WERI-Rb-1 (cell line): ENCODE measurements at places on chromosomes 3 and 15.
A peak's percentile ranks its signal among the peaks of the same experiment; 100 is the strongest.

GRCh38 chr15:94205366-94205765 is 26.0 kb upstream of the MCTP2 start:
- no peak for DNase-seq

GRCh38 chr3:172982736-172983364 is 158.2 kb downstream of the SPATA16 start:
- no peak for DNase-seq

- DNase-seq: no peak
Measured at GRCh38 chr3:44875596-44875995, 1.2 kb downstream of the TGM4 start.

DNA sequence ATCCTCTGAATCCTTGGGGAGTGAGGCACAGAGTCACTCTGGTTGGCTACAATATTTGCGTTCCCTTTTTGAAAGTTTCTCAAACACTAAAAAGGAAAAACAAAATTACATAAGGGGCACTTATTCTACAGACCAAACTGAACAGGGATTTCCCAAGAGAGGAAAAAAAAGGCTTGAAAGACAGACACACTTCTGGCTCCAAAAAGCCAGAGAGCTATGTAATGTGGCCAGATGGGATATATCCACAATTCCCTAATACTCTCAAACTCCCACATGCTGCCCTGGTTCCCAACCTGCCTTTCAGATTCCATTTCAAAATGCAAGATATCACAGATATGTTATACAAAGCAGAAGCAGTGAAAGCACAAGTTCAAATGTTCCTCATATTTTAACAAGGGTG is 1.6 kb downstream of the FRMD4B start:
- no peak for DNase-seq

- no peak for DNase-seq
Measured at GRCh38 chr15:72334842-72335241, 14.9 kb upstream of the CELF6 start.

GRCh38 chr3:13150624-13151023 is 77.4 kb upstream of the IQSEC1 start:
- DNase-seq: peak; percentile 3

DNA sequence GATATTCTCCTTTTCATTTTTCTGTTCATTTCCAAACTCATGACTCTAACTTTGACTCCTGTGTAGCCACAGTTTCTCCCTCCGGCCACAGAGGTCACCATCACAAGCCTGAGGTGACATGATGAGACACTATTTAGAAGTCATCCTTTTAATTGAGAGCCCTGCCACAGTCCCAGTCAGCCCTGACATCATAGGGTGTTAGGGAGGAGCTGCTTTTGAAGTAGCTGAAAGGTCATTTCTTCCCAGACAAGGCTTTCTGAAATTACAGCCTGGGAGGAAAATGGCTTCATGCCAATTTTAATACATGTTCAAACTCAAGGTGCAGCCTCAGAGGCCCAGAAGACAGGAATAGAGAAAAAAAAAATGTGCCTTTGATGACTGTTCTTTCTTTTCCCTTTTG is 532.8 kb upstream of the TGFBR2 start:
- no peak for DNase-seq

DNA sequence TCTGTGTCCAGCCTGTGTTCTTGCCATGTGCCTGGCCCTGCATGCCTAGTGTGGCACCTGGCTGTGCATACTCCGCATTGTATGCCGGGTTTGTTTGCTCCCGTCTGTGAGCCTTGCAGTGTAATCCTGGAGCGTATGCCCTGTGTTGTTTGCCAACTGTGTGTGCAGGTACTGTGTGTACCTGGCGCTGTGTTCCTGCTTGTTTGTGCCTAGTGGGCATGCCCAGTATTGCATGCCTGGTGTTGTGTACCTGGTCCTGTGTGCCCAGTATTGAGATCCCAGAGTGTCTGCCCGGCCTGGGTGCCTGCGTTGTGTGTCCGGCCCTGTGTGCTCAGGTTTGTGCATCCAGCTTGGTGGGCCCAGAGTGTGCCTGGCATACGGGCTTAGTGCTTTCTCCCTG is 54.5 kb upstream of the CHRNA7 start:
- DNase-seq: peak; percentile 33

- DNase-seq: no peak
Measured at GRCh38 chr3:5136919-5137429, 14.9 kb downstream of the ARL8B start.

GRCh38 chr3:138432576-138433240 is 1.7 kb upstream of the ESYT3 start:
- no peak for DNase-seq

GRCh38 chr15:74960995-74961588 is 4.5 kb upstream of the RPP25 start:
- no peak for DNase-seq

GRCh38 chr3:125042725-125043406 is 12.9 kb downstream of the HEG1 start:
- DNase-seq: no peak

DNA sequence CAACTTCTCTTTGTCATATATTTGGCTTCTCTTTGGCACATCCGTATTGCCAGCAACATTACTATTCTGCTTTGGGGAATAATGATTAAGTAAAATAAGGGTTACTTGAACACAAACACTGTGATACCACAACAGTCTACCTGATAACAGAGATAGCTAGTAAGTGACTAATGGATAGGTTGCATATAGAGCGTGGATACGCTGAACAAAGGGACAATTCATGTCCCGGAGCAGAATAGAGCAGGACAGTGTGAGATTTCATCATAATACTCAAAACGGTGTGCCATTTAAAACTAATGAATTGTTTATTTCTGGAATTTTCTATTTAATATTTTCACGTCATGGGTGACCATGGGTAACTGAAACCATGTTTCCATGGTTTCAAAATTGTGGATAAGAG is 54.1 kb downstream of the SCN5A start:
- DNase-seq: no peak

DNA sequence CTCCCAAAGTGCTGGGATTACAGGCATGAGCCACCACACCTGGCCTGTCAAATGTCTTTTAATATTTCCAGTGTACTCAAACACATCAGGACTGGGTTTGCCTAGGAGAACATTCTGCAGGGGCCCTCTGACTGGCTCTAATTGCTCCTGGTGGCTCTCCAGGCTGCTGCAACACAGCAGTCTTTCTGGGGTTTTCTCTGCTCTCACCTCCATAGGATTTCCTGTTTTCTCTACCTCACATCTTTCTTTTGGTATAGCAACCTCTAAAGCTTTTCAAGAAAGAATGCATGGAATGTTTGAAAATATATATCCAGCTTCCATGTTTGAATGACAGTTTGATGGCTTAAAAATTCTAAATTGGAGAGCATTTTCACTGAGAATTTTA is 83.3 kb upstream of the IGSF10 start:
- no peak for DNase-seq

- DNase-seq: no peak
Measured at GRCh38 chr15:22904736-22905135, 66.3 kb downstream of the NIPA2 start.

- no peak for DNase-seq
Measured at GRCh38 chr3:37726525-37727290, 135.0 kb upstream of the CTDSPL start.

- no peak for DNase-seq
Measured at GRCh38 chr3:190972196-190972595, 109.7 kb upstream of the GMNC start.

- DNase-seq: no peak
Measured at GRCh38 chr3:28669870-28670269, 321.2 kb upstream of the AZI2 start.

DNA sequence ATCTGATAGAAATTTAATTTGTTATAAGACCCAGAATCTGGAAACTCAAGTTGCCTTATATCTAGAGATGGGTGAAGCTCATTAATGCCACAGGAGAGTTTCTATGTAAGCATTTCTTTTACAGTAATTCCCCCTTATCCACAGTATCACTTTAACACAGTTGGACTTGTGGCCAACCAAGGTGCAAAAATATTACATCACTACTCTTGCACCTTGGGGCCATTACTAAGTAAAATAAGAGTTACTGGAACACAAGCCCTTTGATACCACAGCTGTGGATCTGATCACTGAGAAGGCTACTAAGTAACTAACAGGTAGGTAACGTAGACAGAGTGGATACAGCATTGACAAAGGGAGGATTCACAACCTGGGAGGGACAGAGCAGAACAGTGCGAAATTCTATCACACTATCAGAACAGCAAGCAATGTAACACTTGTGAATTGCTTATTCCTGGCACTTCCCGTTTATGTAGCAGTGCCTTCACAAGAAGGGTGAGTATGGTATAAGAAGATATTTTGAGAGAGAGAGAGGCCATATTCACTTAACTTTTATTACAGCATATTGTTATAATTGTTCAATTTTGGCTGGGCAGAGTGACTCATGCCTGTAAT is 33.9 kb upstream of the TOPBP1 start:
- DNase-seq: no peak

- DNase-seq: no peak
Measured at GRCh38 chr3:192844836-192845525, 72.7 kb downstream of the MB21D2 start.

GRCh38 chr3:49378249-49378895 is 20.2 kb upstream of the GPX1 start:
- no peak for DNase-seq

DNA sequence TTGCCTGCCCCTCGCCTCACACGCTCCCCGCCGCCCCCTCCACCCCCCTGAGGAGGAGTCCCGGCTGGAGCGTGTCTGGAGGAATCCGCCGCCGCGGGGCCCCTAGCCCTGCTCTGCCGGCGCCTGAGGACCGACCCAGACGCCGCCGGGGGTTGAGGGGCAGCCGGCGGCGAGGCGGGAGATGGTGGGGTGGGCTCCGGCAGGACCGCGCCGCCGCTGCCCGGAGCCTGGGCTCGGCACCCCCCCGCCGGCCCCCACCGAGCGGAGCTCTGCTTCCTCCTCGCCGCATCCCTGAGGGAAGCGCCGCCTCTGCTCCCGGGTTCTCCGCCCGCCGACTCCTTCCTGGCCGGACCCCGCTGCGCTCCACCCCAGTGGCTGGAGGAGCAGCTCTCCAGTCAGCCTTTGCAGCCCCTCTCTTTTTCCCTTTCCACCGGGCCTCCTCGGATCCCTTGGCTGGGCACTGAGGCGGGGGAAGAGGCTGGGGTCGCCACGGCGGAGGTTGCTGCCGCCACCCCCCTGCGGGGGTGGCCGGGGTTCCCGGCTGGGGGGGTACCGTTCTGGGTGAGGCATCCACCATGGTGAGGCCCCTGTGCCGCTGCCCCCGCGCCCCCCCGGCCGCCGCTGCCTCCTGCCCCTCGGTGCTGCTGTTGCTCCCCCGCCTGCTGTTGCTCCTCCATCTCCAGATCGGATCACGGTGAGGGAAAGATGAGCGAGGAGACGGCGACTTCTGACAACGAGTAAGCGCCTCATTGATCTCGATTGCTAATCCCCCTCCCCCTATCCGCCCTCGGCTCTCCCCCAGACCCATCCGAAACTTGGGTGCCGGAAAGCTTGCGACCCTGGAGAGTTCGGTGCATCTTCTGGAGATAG is at the start of gene SPRED1:
SPRED1 (plus strand) TSS at position 356 of the 870 bp plus-strand sequence; CDS start at position 706, 350 bp downstream.
- DNase-seq: peak; percentile 43

GRCh38 chr3:195763843-195764825 is 43.4 kb downstream of the MUC20 start:
- no peak for DNase-seq

DNA sequence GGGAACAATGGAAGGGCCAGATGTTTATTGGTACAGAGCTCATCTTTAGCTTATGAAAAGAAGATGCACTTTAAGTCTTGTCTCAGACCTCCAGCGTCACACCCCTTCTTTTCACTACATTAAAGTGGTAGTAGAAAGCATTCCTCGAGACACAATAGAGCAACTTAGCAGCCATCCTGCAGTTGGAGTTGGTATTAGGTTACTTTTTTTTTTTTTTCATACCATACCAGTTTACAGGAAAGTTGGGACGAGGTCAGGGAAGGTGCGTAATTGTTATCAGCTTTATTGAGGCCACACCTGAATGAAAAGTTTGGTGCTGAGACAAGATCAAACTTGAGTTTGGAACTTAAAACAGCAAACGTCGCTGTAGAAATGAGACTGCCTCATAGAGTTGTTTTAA is 203.8 kb downstream of the SOX2 start:
- no peak for DNase-seq

DNA sequence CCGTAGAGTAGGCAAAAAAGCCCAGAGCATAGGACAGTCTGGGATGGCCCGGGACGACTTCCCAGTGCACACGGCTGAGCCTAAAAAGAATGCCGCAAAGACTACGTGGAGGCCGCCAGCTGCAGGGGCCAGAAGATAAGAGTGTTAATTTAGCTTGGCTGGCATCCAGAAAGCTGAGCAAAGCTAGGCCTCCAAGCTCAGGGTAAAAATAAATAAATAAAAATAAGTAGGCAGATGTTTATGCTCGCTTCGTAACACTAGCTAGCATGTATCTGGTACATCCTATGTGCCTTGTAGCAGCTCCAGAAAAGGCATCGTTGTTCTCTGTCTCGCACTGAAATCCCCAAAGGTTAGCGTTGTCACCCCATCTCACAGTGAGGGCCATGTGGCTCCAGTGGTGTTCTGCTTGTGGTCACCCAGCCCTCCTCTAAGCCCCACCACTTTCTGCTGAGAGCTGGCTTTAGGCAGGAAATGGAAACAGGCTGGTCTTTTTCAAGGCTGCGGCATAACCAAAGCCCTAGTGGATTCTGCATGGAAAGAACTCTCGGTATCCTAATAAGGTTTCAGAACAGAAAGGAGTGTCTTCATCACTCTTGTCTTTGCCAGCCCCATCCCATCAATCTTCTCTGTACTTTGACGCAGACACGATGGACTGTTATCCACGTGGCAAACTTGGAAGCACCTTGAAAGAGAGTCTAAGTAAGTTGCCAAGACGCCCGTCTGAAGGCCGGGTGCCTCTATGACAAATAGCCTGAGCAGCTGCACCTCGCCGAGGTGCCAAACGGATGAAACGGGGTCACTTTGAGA is 58.1 kb upstream of the MEF2A start:
- DNase-seq: no peak

GRCh38 chr15:70523616-70524015 is 239.7 kb downstream of the UACA start:
- no peak for DNase-seq

- DNase-seq: no peak
Measured at GRCh38 chr3:57825116-57825515, 69.0 kb downstream of the SLMAP start.

- DNase-seq: no peak
Measured at GRCh38 chr3:46027021-46027705, at the start of gene XCR1. Gene XCR1 (minus strand): TSS chr3:46027483. CDS start chr3:46021947, 5,536 bp downstream.

- no peak for DNase-seq
Measured at GRCh38 chr3:192884777-192885773, 32.6 kb downstream of the MB21D2 start.

- DNase-seq: no peak
Measured at GRCh38 chr3:55619046-55619808, 132.1 kb upstream of the WNT5A start.

GRCh38 chr3:119653876-119654275 is 6.5 kb downstream of the POPDC2 start:
- DNase-seq: no peak

GRCh38 chr3:34504775-34505174 is 706.3 kb downstream of the PDCD6IP start:
- DNase-seq: no peak

DNA sequence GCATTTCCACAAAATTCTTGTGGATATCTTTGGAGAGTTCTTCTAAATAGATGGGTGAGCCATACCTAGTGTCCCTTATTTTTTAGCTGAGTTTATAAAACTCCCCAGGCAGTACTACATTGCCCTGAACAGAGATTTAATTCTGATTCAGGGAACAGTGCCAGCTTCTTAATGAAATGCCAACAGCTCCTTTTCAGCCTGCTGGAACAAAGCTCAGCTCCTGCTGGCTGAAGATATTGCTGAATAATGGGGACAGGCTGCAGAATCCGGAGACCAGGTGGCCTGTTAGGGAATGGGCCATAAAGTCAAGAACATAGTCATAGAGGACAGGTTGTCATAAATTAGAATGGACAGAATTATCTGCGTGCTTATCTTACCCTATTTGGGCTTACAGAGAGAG is 8.9 kb downstream of the HGD start:
- DNase-seq: no peak
